Kidney epithelial cell (primary cell): ENCODE measurements at places on chromosomes 16 and 17.

- DNase-seq = no peak
These were observed 99.9 kb upstream of the CORO6 start for GRCh38 chr17:29722411-29723198.

DNA sequence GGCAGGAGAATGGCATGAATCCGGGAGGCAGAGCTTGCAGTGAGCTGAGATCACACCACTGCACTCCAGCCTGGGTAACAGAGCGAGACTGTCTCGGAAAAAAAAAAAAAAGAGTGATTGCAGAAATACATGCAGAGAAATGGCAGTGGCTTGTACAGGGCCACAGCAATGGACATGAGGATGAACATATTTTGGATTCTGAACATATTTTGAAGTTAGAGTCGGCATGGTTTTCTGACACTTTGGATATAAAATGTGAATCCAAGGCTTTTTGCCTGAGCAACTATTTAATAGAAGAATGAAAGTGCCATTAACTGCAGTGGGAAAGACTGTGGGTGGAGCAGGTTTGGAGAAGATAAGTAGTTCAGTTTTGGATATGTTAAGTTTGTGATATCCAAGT, 35.8 kb downstream of the CPD start:
- no peak for DNase-seq

GRCh38 chr17:44229090-44229489, 9.6 kb upstream of the UBTF start:
- no peak for DNase-seq

- DNase-seq = no peak
These were observed 189.2 kb downstream of the SEC14L1 start for GRCh38 chr17:77329741-77330531.

- no peak for DNase-seq
These were observed 3.7 kb upstream of the AARSD1 start for GRCh38 chr17:42967925-42968324.

GRCh38 chr16:56943761-56944375, 11.9 kb downstream of the HERPUD1 start:
- DNase-seq = no peak

- no peak for DNase-seq
These were observed 14.1 kb downstream of the COL1A1 start for GRCh38 chr17:50187394-50187725.

DNA sequence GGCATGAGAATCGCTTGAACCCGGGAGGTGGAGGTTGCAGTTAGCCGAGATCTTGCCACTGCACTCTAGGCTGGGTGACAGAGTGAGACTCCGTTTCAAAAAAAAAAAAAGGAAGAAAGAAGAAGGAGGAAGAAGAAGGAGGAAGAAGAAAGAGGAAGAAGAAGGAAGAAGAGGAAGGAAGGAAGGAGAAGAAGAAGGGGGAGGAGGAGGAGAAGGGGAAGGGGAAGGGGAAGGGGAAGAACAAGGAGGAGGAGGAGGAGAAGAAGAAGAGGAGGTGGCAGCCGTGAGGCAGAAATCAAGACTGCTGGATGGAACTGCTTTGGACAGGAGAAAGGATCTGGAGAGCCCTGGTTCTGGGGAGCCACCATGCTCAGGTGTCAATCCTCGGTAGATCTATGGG, 29.7 kb upstream of the PEMT start:
- DNase-seq = no peak

- DNase-seq = no peak
These were observed 193.9 kb downstream of the ZNF18 start for GRCh38 chr17:11803231-11803969.
